ENCODE measurements at places on chromosomes 3 and 15. TPM values are rescaled to one million over a fixed set of nuclear protein-coding genes. Genes with fewer than 3 reads are reported as not detected.
A peak's percentile ranks its signal among the peaks of the same experiment; 100 is the strongest.

DNA sequence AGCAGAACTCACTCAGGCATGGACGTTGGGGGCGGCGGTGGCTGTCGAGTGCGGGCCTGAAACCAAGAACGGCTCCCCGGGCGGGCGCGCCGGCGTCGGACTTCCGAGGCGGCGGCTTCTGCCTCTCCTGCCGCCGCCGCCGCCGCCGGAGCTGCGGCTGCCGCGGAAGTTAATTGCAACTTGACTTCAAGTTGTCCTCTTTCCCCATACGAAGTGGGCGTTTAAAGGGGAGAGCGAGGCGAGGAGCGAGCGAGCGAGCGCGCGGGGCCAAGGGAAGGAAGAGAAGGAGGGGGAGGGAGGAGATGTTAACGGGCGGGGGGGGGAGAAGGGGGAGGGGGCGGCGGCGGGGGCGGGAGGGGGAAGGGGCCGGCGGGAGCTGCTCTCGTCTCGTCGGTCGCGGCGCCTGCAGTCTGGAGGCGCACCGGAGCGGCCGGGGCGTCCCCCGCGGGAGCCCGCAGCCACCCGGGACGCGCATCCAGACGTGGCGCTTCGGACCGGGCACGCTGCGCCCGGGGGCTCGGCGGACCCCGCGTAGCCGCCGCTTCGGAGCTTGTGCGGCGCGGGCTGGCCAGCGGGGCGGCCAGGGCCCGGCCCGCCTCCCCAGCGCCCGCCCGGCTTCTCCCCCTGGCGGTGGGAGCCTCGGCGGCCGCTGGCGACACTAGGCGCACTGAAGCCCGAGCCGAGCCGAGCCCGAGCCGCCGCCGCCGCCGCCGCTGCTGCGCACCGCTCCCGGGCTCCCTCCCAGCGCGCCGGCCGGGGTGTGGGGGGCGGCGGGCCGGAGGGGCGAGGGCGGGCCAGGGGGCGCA lies 19.7 kb upstream of the SATB1 start:
- peak; percentile 60 for DNase-seq

- no peak for DNase-seq
Observed at GRCh38 chr3:34107669-34108068, 309.2 kb downstream of the PDCD6IP start.

DNA sequence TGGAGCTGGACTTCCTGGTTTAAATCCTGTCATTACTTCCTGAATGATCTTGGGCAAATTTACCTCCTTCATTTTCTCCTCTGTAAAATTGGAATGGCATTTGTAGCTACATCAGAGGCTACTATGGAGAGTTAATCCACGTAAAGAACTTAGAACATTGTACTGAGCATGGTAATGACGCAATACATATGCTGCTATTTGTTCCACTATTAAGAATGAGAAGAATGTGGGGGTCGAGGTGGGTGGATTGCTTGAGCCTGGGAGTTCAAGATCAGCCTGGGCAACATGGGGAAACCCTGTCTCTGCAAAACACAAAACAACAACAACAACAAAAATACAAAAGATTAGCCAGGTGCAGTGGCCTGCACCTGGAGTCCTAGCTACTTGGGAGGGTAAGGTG lies 250.6 kb downstream of the RYR3 start:
- DNase-seq: no peak

Gene STARD9
- total RNA-seq: 45.8 TPM
